Activated B cell treated with CpG ODN at 0.5 μM for 24 hours (primary cell): ENCODE measurements at places on chromosomes 2 and 18. TPM values are rescaled to one million over a fixed set of nuclear protein-coding genes. Genes with fewer than 3 reads are reported as not detected.

DNA sequence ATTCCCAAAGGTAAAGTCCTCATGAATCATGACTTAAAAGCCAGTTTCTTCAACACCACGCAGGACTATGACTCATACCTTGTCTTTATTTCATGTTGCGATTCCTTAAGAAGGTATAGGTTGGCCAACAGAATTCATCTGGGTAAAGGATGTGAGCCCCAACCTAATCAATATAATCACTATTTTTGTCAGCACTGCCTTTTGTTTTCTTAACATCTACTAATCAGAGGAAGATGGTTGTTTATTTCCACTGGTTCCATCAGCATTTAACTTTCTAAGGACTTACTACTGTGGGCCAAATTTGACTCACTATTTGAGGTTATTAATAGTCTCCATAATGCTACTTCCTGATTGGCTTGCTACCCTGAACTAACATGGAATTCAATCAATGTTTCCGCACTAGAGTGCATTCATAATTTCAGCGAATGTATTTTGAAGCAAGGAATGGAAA lies 78.6 kb downstream of the SCG2 start:
- no peaks in the 10 kb centered on the region for H3K4me1 ChIP-seq
- DNase-seq: no peak
- no peaks in the 10 kb centered on the region for H3K36me3 ChIP-seq
- H3K27me3 ChIP-seq: no peaks in the 10 kb centered on the region
- no peak overlapping the region for H3K4me3 ChIP-seq
- H3K27ac ChIP-seq: no peak overlapping the region

DNA sequence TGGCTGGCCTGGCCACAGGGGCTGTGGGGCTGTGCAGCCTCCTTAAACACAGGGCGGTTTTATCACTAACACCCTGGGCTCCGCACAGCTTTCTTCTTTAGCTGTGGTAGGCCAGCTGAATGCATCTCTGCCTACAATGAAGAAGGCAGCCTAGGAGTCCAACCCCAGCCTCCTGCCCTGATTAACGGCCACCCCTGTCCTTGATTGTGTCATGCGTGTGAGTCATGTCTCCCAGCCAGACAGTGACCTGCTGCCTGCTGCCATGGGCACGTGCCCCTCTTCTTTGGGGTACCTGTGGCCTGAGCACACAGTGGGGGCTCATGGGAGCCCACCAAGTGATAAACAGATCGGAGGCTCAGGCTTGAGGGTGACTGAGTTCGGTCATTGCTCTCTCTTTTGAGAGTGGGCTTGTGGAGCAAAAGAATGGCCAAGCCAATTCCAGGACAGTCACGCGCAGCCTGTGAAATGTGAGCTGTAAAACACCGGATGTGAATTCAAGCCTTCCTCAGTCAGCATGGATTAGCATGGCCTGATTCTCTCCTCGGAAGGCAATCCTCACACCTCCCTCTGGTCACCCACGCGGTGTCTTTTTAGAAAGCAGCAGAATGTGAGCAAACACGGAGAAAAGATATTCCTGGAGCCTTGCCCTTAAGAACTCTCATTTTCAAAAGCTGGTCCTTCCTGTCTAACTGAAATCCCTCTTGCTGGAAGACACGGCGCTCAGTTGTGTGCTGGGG lies 144.1 kb downstream of the CELF4 start:
- DNase-seq: no peak
- H3K4me1 ChIP-seq: no peaks in the 10 kb centered on the region
- H3K27ac ChIP-seq: no peak overlapping the region
- no peak overlapping the region for H3K4me3 ChIP-seq
- H3K27me3 ChIP-seq: no peaks in the 10 kb centered on the region

DNA sequence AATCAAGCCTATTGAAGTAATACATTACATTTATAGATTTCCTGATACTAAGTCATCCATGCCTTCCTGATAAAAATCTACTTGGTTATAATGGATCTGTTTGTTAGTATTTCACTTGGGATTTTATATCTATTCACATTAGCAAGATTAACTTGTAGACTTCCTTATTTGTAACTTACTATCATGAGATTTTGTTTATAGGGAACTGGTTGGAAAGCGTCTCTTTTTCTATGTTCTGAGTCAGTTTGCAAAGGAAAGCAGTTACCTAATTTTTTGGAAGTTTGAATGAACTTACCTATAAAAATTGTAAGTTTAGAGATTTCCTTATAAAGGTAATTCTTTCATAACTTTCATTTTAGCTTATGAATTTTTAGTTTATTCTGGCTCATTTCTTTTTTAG lies 141.4 kb downstream of the SMAD7 start:
- no peaks in the 10 kb centered on the region for H3K27me3 ChIP-seq
- H3K4me3 ChIP-seq: no peak overlapping the region
- DNase-seq: no peak
- H3K36me3 ChIP-seq: no peaks in the 10 kb centered on the region

DNA sequence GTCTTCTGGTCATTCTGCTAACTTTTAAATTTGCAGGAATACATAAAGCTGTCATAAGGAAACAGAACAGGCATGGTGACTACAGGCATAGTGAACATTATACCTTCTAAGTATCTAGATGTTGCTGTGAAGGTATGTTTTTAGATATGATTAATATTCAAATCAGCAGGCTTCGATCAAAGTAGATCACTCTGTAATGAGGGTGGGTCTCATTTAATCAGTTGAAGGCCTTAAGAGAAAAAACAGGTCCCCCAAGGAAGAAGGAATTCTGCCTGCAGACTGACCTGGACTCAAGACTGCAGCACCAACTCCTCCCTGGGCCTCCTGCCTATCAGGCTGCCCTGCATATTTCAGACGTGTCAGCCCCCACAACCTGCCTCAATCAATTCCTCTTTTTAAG lies 104.0 kb downstream of the L3MBTL4 start:
- H3K36me3 ChIP-seq: peaks cover 36% of the 10 kb centered on the region
- DNase-seq: no peak
- H3K27ac ChIP-seq: no peak overlapping the region
- no peaks in the 10 kb centered on the region for H3K27me3 ChIP-seq
- no peaks in the 10 kb centered on the region for H3K4me1 ChIP-seq

- H3K27me3 ChIP-seq: peaks cover 5% of the 10 kb centered on the region
- DNase-seq: no peak
- H3K4me3 ChIP-seq: no peak overlapping the region
- no peak overlapping the region for H3K27ac ChIP-seq
- H3K4me1 ChIP-seq: no peaks in the 10 kb centered on the region
These were observed 63.3 kb downstream of the MDH1 start for GRCh38 chr2:63651861-63652651.

Gene CNOT9
- 60.5 and 74.4 TPM in 2 replicates for total RNA-seq

Gene PCARE
- total RNA-seq: not detected in 2 replicates

GRCh38 chr2:99481527-99481926 lies 8.3 kb downstream of the REV1 start:
- no peak overlapping the region for H3K4me3 ChIP-seq
- no peak for DNase-seq
- peaks cover 41% of the 10 kb centered on the region for H3K4me1 ChIP-seq
- H3K36me3 ChIP-seq: peaks cover 6% of the 10 kb centered on the region
- no peaks in the 10 kb centered on the region for H3K27me3 ChIP-seq

GRCh38 chr2:241443486-241444223 lies 64.7 kb downstream of the STK25 start:
- peaks cover 2% of the 10 kb centered on the region for H3K27me3 ChIP-seq
- peak overlapping the region; percentile 12 for H3K4me3 ChIP-seq
- peak; percentile 48 for DNase-seq

Gene ZNF532
- total RNA-seq: 87.4 and 106 TPM in 2 replicates

Gene PLEK
- total RNA-seq: 138 and 140 TPM in 2 replicates

GRCh38 chr2:187435756-187436155 lies 12.3 kb downstream of the CALCRL start:
- H3K27me3 ChIP-seq: no peaks in the 10 kb centered on the region
- DNase-seq: no peak
- H3K36me3 ChIP-seq: no peaks in the 10 kb centered on the region
- H3K4me1 ChIP-seq: no peaks in the 10 kb centered on the region
- H3K27ac ChIP-seq: no peak overlapping the region
